HuH-7 (cell line): ENCODE measurements at places on chromosomes 16 and 17.

GRCh38 chr17:77128896-77129567 lies 11.7 kb upstream of the SEC14L1 start:
- no peak for DNase-seq

DNA sequence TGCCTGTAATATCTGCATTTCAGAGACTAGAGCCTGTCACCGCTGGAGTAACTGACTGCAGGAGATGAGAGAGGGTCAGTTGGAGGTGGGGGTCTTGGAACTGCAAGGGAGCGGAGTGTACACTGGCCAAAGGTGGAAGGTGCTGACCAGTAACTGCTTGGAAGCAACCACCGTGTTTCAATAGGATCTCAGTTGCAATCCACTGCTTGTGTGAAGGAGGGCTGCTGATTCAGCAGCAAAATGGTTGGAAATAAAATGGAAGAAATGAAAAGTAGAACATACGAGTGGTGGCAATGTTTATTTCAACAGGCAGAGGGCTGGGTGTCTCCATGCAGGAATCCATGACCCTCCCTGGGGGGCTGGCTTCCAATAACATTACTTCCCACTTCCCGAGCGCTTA lies 2.1 kb upstream of the JPH3 start:
- no peak for DNase-seq

DNA sequence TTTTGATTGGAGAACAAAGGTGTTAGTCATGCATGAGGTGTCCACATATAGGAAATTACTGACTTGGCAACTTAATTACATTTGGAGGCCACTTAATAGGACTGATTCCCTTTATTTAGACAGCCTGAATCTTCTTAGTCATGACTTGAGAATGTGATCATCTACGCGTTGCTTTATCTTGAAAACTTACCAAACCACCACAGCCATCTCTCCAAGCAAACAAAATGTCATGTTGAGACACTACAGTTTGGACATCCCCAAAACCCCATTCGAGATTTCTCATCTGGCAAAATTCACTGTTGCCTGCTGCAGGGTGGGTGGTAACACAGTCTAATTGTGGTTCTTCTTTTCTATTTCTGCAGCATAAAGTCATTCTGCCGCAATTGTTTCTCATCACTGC lies 176.5 kb upstream of the CDH5 start:
- no peak for DNase-seq

DNA sequence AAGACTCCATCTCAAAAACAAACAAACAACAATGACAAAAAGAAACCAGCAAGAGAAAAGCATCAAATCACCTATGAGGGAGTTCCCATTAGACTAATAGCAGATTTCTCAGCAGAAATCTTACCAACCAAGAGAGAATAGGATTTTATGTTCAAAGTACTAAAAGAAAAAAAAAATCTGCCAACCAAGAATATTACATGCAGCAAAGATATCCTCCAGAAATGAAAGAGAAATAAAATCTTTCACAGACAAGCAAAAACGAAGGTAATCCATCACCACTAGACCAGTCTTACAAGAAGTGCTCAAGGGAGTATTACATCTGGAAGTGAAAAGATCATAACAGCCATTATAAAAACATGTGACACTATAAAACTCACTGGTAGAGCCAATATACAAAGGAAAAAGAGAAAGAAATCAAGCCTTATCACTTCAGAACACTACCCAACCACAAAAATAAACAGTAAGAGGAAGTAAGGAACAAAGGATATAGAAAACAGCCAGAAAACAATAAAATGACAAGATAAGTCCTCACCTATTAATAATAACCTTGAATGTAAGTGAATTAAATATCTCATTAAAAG lies 66.3 kb downstream of the STX8 start:
- DNase-seq: no peak

- peak; percentile 60 for DNase-seq
These were observed 21.4 kb downstream of the ADORA2B start for GRCh38 chr17:15966183-15966878.
